Stimulated activated memory B cell treated with anti-CD40 and anti-IgM and Interleukin-4, amounts not matched to agents 10 μg/mL and 1 μg/mL and 100 μg/mL, for 72 hours (primary cell): ENCODE measurements at places on chromosomes 1 and 21.

GRCh38 chr1:2311184-2312032 lies 79.9 kb downstream of the MORN1 start:
- peak; percentile 61 for ATAC-seq

DNA sequence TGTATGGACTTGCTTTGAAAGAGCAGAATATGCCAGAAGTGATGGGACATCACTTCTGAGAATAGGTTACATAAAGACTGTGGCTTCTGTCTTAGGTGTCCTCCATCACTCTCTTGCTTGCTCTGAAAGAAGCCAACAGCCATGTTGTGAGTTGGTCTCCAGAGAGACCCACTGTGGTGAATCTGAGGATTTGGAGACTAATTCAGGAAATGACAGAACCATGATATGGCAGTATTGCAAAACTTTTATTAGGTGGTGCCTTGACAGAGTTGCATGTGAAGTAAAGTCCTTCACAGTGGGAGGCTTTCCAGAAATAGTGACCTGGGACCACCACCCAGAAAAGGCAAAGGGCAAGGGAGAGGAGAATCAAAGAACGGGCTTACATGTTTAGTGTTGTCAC lies 628.6 kb downstream of the KCNT2 start:
- no peak for ATAC-seq

DNA sequence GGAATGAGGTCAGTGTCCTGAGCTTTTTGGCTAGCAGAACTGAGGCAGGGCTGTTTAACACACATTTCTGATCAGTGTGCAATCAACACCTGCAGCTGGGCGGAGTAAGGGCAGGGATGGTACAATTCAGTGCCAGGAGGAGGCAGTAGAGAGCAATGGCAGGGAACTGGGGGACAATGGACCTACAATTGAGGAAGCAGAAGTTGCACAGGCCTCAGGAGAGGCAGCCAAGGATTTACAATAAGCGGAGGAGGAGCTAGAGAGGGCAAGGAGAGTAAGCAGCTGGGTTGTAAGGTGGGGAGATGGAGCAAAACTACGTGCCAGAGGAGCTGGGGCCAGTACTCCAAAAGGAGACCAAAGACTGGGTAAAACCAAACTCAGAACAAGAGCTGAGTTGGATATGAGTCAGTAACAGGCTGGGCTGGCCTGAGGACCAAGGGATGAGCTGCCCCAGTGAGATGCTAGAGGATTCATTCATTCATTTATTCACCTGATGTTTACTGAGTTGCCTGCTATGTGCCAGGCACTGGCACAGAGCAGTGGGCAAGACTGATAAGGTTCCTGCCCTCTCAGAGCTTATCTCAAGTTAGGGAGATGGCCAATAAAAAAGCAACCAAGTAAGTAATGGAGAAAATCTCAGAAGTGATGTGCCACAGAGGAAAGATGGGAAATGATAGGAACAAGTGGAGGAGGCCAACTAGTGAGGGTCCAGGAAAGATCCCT lies 10.4 kb upstream of the GALE start:
- ATAC-seq: peak; percentile 88

DNA sequence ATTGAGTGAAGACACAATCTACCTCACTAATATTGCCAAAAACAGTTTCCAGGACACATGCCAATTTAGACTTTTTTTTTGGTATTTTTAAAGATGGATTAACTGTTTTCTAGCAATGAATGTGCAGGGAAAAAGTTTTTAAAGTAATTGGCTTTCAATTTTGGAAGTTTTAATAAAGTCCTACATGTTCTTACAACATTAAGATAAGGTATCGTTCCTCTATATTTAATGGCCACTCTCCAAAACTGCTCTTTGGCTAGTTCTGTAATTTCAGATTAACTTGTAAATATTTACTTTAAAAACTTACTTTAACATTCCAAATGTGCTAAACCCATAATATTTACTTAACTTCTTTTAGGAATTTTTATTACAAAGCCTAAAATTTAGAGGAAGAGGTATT lies 1332.2 kb upstream of the PRMT6 start:
- no peak for ATAC-seq

DNA sequence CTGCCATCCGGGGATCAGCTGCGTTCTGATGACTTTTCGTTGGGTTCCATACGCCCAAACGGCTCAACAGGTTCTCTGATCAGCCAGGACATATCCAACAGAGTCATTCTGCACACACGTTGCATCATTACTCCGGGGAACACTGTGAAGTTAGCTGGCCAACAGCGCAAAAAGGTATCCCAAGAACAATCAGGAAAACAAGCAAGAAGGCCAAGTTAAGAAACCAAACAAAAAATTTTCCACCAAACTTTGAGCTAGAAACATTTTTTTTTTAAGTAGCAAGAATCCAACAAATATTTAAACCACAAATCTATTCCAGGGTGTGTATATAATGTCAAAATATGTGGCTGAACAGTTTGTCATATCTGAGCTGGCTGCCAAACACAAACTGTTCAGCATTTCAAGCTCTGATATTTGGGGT lies 29.2 kb downstream of the NID1 start:
- no peak for ATAC-seq

DNA sequence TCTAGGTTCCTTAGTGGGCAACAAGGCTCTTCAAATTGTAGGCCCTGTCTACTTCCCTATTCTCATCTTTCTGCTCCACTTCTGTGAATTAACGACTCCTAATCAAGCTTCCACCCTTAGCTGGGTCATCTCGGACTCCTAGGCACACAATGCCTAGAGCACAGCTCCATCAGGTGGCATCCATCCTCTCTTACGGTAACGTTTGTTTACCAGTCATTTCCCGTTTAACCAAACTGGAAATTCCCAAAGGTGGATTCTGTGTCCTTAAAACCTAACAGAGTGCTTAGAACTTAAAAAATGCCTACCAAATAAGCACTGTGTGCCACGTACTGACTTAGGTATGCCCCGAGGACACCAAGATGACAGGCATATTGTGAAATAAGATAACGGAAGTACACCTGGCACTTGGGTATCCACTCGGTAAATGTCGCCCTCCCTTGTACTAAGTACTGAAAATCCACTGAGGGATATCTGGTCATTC lies 1.5 kb downstream of the PARP1 start:
- ATAC-seq: no peak

GRCh38 chr21:14975136-14975919 lies 89.5 kb downstream of the NRIP1 start:
- ATAC-seq: no peak

GRCh38 chr1:4071653-4072052 lies 171.6 kb upstream of the C1orf174 start:
- ATAC-seq: no peak

DNA sequence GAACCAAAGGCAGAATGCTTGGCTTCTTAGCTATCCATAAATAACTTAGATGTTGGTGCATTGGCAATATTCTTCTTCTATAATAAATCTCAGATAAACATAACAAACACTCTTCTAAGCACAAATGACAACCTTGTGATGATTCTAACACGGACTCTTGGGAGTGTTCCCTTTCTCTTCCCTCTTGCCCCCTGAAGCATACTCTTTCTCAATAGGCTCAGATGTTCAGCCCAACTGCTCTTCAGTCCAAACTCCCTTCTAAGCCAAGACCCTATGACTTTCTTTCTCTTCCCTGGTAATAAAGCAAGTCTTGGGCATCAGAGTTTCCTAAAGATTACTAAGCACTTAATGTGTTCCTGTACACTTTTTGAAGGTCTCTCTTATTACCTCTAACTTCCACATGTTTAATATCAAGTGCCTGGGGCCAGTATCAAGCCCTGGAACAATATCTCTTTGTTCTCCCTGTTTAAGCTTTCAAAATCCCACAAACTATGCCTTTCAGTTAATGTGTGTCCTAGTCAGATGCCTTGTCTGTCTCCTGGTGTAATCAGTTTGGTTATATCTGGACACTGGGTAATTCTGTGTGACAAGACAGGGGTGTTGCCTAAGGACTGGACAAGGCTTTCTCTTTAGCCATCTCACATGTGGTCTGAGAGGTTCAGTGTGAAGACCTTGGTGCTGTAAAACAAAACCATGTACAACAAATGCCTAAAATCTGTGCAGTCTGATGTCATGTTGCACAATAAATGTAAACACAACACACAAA lies 92.9 kb upstream of the IVNS1ABP start:
- ATAC-seq: no peak

DNA sequence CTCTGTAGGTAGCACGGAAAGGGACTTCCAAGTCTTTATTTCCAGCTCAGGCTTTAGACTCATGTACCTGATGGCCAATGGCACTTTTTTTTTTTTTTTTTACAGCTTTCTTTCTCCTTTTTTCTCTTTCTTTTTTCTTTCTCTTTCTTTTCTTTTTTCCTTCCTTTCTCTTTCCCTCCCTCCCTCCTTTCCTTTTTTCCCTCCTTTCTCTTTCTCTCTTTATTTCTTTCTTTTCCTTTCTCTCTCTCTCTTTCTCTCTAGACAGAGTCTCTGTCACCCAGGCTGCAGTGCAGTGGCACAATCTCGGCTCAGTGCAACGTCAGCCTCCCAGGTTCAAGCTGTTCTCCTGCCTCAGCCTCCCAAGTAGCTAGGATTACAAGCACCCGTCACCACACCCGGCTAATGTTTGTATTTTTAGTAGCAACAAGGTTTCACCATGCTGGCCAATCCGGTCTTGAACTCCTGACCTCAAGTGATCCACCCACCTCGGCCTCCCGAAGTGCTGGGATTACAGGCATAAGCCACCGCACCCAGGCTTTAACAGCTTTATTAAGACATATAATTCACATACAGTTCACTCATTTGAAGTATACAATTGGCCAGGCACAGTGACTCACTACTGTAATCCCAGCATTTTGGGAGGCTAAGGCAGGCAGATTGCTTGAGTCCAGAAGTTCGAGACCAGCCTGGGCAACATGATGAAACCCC lies 5.1 kb upstream of the DCAF8 start:
- ATAC-seq: no peak

- ATAC-seq: no peak
These were observed 204.7 kb upstream of the LYPLAL1 start for GRCh38 chr1:218969006-218969405.

- no peak for ATAC-seq
These were observed 9.8 kb upstream of the CR1 start for GRCh38 chr1:207486198-207486597.

DNA sequence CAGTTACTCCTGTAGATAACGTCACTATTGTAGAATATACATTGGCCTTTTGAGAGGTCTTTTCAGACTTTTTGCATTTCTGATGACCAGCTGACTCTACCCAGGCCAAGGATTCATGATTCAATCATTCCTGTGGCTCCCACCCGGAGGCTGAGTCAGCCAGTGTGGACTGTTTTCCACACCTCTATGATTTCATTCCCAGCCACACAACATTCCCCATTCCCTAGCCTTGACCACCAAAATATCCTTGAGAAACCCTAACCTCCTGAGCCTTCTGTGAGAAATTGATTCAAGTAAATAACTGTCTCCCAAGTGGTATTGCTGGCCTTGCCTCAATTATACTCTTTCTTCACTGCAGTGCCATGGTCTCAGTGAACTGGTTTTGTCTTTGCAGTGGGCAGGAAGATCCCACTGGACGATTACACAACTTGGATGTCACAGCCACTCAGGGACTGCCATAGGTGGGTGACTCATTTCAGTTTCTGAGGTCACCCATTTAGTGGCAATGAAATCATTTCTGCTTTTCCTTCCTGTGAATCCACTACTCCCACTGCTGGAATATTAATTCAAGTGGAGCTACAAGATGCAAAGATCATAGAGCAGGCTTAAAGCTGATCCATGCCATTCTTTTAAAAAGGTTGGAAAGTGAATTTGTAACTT lies 518.6 kb upstream of the ZP4 start:
- ATAC-seq: no peak

DNA sequence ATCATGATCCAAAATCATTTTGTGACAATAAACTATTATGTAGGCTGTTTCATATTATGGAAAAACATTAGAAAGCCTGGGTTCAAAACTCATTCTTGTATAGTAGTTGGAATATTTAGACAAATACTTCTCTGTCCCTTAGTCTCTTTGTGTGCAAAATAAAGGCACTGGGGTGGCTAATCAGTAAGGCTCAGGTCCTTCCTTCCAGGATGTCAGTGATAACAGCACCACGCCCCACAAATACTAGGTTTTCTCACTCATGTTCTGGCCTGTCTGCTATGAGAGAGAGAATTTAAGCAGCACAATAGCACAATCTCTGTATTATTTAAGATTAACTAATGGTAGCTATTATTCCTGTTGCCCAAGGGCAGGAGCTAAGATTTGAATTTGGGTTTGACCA lies 458.3 kb upstream of the BEND5 start:
- no peak for ATAC-seq

GRCh38 chr1:56095696-56096665 lies 483.4 kb downstream of the PLPP3 start:
- no peak for ATAC-seq

DNA sequence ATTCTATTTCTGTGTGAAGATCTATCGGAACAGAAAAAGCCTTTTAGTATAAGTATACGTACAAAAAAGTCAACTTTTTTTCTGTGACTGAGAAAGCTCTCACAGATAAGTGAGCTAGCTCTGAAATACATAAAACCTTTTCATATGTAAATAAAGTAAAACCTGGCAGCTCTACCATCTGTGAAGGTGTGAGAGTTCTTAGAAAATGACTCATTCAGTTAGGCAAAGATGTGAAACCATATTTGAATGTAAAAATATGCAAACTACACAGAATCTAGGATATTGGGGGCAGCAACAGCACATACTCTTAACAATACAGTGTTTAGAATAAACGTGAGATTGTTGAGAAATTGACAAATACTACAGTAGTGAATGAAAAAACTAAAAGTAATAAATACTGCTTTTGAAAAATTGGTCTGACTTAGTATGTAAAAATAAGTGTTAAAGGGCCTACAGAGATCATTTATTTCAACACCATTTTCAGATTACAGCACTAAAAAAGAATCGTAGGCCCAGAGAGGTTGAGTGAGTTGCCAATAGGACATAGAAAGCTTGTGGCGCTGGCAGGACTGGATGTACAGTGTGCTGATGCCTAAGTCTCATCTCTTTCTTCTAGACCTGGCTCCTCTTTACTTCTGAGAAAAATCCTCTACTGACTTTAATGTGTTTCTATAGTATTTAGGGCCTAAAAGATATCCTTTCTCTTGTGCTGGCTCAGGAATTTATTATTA lies 19.8 kb downstream of the ATP6V1G3 start:
- ATAC-seq: peak; percentile 82

DNA sequence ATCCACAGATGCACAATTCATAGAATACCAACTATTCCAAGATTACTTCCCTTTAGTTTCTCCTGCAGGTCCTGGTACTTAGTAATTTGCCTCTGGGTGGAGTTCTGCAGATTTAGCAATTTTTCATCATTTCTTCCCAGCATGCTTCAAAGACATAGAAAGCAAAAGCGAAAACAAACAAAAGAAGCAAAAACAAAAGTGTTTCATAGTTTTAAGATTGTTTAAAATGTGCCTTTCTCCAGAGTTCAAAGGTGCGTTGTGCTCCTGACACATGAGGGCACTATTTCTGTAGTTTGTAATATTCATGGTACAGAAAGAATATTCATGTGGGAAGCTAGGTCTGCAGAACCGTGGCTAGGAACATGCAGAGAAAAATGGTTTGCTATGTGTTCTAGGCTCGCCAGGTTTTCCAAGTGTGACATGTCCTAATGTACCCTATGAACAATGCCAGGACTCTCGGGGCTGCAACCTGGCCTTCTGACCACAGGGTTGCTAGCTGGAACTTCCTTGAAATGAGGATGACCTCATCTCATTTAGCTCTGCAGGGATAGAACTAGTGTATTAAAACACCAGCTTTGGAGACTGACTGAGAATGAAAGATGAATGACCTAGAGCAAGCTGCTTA lies 30.0 kb upstream of the RCSD1 start:
- peak; percentile 77 for ATAC-seq

- ATAC-seq: no peak
These were observed 73.6 kb downstream of the SLC27A3 start for GRCh38 chr1:153848805-153849204.

GRCh38 chr1:161216945-161217712 lies 2.0 kb downstream of the FCER1G start:
- ATAC-seq: peak; percentile 91

GRCh38 chr1:155207806-155208540 lies at the start of gene THBS3:
Gene THBS3 (minus strand): TSS chr1:155207897. CDS start chr1:155207876, 21 bp downstream.
- no peak for ATAC-seq
